ENCODE measurements at places on chromosomes 3 and 15.

DNA sequence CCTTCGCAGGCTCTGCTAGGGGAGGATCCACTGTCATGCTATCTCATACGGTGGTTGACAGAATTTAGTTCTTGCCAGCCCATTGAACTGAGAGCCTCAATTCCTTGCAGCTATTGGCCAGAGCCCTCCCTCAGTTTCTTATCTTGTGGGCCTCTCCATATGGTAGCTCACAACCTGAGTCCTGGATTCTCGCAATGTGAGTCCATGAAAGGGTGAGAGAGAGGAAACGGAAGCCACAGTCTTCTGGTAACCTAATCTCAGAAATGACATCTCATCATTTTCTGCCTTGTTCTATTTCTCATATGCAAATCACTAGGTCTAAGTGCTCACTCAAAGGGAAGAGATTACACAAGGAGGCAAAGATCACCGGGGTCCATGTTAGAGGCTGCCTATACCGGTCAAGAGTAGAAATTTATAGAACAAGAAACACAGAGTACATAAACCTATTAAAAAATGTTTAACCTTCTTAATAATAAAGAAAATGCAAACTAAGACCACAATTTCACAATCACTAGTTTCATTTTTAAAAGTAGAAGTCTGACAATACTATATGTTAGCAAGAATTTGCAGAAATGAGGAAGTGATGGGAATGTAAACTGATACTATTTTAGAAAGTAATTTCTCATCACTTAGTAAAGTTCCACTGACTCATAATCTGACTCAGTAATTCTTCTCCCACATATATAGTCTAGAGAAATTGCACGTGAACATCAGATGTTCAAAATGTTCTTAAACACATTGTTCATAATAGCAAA is 378.4 kb upstream of the AGTR1 start:
- no peak for DNase-seq

GRCh38 chr3:133561679-133562078 is 11.8 kb upstream of the CDV3 start:
- DNase-seq: no peak

DNA sequence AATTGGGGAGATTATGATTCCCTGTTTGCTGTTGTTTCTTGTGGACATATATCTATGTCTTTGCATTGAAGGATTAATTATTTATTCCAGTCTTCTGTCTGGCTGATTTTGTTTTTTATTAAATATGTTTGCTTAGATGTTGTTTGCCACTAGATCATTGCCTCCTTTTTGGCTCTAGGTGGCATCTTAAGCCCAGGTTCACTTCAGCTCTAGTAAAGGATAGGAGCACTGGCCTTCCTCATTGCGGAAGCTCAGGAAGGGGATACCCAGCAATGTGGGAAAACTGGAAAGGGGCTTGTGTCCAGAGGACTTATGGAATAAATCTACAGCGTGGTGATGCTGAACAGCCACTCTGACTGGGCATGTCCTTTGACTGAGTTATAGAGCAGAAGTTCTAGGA is 821.6 kb downstream of the PDCD6IP start:
- DNase-seq: no peak

- DNase-seq: no peak
Observed at GRCh38 chr3:69174871-69175737, 52.7 kb upstream of the LMOD3 start.

GRCh38 chr3:30231277-30232141 is 374.9 kb upstream of the TGFBR2 start:
- DNase-seq: no peak

DNA sequence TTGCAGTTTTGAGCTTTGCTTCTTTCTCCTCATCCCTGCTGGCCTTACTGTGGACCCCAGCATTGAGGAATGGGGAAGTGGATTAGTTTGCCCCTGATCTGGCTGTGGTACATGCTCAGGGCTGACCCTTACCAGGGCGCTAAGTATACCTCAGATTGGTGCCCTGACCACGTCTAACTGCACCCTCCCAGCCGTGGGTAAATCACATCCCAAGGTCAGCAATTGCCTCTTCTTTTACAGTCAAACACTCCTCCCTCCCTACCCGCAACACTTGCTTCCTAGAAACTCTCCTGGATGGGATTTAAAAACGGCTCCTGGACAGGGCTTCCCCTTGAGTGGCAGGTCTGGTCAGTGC is 437.9 kb downstream of the NR2F2 start:
- DNase-seq: no peak

DNA sequence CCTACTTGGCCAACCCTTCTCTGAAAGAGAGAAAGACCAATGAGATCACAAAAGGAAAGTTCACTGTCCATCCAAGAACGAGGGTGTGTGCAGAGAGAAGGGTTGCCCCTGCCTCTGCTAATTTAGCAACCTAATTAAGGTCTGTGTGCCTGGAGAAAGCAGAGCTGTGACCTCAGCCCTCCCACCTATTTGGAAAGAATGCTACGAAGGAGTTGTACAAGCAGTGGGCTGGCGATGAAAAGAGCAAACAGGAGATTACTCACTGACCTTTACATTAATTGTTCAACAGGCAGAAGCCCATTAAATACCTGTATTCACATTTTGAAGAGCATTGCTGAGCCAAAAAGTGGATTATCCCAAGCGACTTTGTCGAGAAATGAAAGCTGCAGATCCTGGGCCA is 314.9 kb downstream of the NTRK3 start:
- no peak for DNase-seq

- DNase-seq: no peak
Observed at GRCh38 chr3:153666991-153667740, 454.0 kb upstream of the ARHGEF26 start.

GRCh38 chr15:29849218-29849617 is 26.9 kb upstream of the TJP1 start:
- no peak for DNase-seq

GRCh38 chr3:49805367-49805782 is 2.3 kb downstream of the INKA1 start:
- peak; percentile 49 for DNase-seq

GRCh38 chr15:66017000-66017399 is 147.7 kb downstream of the RAB11A start:
- DNase-seq: no peak

- no peak for DNase-seq
Observed at GRCh38 chr3:119296727-119297122, 2.5 kb downstream of the ARHGAP31 start.

GRCh38 chr3:111534701-111535100 is 7.3 kb upstream of the CD96 start:
- DNase-seq: no peak
